ENCODE measurements at places on chromosomes 11 and 22. TPM values are rescaled to one million over a fixed set of nuclear protein-coding genes. Genes with fewer than 3 reads are reported as not detected.

NRGN gene
- not detected for total RNA-seq

USH1C gene
- not detected for total RNA-seq

GGTLC2 gene
- not detected for total RNA-seq

GRM5 gene
- under 0.01 TPM for total RNA-seq
